Mesothelial cell of epicardium (in vitro differentiated cells): ENCODE measurements at places on chromosomes 1 and 21. TPM values are rescaled to one million over a fixed set of nuclear protein-coding genes. Genes with fewer than 3 reads are reported as not detected.

DNA sequence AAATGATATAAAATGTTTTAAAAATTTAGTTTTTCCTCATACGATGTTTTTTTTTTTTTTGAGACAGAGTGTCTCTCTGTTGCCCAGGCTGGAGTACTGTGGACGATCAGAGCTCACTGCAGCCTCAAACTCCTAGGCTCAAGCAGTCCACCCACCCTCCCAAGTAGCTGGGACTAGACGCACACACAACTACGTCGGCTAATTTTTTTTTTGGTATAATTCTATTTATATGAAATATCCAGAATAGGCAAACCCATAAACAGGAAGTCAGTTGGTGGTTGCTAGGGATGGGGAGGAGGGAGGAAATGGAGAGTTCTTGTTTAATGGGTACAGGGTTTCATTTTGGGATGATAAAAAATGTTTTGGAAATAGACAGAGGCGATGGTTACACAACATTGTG is 56.5 kb downstream of the WARS2 start:
- H3K36me3 ChIP-seq: no peaks in the 10 kb centered on the region
- DNase-seq: no peak
- H3K27me3 ChIP-seq: no peaks in the 10 kb centered on the region
- H3K4me1 ChIP-seq: peaks cover 13% of the 10 kb centered on the region
- no peak overlapping the region for H3K27ac ChIP-seq
- H3K4me3 ChIP-seq: no peak overlapping the region

DNA sequence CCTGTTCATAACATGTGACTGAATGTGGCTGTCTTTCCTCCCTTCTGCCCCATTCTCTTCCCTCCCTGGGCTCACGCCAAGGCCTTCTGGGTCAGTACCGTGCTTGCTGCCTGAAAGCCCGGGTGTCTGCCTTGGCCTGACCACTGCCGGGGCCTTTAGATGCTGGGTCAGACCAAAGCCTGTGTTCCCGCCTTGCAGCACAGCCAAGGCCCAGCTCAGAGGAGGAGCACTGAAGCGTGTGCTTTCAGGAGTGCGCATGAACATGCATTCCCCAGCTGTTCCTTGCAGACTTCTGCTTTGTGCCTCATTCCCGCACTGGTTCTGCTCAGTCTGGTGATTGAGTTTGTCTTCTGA is 27.0 kb upstream of the SARS1 start:
- H3K4me3 ChIP-seq: no peak overlapping the region
- H3K27ac ChIP-seq: peak overlapping the region; percentile 76
- no peaks in the 10 kb centered on the region for H3K27me3 ChIP-seq
- DNase-seq: no peak
- no peaks in the 10 kb centered on the region for H3K36me3 ChIP-seq
- H3K4me1 ChIP-seq: peaks cover 18% of the 10 kb centered on the region

DNA sequence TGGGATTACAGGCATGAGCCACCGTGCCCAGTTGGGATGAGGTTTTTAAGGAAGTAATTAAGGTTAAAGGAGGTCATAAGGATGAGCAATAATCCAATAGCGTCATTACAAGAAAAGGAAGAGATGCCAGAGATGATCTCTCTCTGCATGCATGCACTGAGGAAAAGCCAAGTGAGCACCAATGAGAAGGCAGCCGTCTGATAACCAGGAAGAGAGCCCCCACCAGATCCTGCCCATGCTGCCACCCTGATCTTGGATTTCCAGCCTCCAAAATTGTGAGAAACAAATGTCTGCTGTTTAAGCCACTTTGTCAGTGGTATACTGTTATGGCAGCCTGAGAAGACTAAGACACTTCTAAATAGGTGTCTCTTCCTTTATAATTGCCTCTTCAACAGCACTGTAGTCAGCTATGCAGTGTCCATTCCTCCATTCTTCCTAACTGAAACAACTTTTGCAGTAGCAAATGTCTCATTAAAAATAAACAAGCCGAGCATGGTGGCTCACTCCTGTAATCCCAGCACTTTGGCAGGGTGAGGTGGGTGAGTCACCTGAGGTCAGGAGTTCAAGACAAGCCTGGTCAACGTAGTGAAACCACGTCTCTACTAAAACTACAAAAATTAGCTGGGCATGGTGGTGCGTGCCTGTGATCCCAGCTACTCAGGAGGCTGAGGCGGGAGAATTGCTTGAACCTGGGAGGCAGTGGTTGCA is 216.2 kb upstream of the RUNX1 start:
- no peak overlapping the region for H3K4me3 ChIP-seq
- peaks cover 2% of the 10 kb centered on the region for H3K36me3 ChIP-seq
- no peak for DNase-seq
- peaks cover 5% of the 10 kb centered on the region for H3K4me1 ChIP-seq

- peak overlapping the region; percentile 96 for H3K27ac ChIP-seq
- no peaks in the 10 kb centered on the region for H3K36me3 ChIP-seq
- peaks cover 92% of the 10 kb centered on the region for H3K4me1 ChIP-seq
- DNase-seq: no peak
- H3K27me3 ChIP-seq: no peaks in the 10 kb centered on the region
- no peak overlapping the region for H3K4me3 ChIP-seq
Measured at GRCh38 chr1:164703960-164704411, 145.0 kb downstream of the PBX1 start.

- peaks cover 27% of the 10 kb centered on the region for H3K36me3 ChIP-seq
- peaks cover 3% of the 10 kb centered on the region for H3K4me1 ChIP-seq
- no peak overlapping the region for H3K4me3 ChIP-seq
- no peak overlapping the region for H3K27ac ChIP-seq
Measured at GRCh38 chr1:76593618-76594017, 273.7 kb upstream of the ST6GALNAC5 start.

DNA sequence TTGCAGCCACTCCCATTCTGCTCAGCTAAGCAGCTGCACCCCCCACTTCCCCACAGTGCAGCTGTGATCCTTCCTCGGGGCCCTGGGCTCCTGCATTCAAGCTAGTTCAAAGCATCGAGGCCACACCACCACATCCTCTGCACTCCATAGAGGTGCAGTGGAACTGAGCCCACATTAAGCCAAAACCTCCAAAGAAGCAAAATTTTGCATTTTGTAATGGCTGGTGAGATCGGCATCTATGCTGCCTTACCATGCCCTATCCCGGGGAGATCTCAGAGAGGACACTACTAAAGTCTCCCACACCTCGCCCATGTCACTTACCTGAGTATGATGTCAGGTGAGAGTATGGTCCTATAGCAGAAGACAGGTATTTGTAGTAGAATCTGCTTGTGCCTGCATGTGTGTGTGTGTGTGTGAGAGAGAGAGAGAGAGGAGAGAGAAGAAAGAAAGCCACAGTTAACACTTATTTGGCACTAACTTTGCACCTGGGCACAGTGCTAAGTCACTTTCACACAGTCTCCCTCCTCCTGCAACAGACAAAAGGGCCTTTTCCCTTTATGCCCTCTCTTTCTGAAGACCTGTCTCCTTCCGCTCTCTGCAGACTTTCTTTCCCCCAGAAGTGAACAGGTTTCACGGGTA is 89.8 kb downstream of the KIF14 start:
- peaks cover 8% of the 10 kb centered on the region for H3K4me1 ChIP-seq
- no peaks in the 10 kb centered on the region for H3K27me3 ChIP-seq
- no peak for DNase-seq
- no peaks in the 10 kb centered on the region for H3K36me3 ChIP-seq
- no peak overlapping the region for H3K4me3 ChIP-seq

DNA sequence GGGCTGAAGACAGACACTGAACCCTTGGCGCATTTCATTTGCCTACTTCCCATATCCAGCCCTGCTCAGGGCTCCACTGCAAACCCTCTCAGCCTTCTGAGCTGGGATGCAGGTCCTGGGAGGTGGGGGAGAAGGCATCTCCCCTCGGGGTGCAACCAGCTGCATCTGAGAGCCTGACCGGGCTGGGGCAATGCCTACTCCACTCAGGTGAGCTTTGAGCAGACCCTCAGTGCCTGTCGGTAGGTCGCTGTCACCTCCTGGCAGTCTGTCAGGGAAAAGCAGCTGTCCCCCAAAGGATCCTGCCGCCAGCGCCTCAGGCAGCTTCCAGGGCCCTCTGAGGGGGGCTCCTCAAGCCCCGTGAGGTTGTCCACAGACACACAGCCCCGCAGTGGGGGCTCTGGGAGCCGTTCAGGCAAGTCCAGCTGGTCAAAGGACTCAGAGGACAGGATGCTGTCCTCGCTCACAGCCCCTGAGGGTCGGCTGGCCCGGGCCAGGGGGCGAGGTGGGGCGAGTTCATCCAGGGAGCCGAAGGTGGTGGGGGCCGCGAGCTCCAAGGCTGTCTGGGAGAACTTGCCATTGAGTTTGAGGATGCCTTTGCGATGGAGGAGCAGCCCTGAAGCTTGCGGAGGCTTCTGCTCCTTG is 18.2 kb downstream of the NUAK2 start:
- no peaks in the 10 kb centered on the region for H3K27me3 ChIP-seq
- H3K4me3 ChIP-seq: no peak overlapping the region
- DNase-seq: no peak
- H3K36me3 ChIP-seq: peaks cover 31% of the 10 kb centered on the region

- no peaks in the 10 kb centered on the region for H3K36me3 ChIP-seq
- no peaks in the 10 kb centered on the region for H3K27me3 ChIP-seq
Measured at GRCh38 chr1:38005195-38006007, at the start of gene FHL3. Gene FHL3, minus strand, starts transcription at chr1:38005514. Its CDS starts 6,102 bp downstream, at chr1:37999412.

- no peak overlapping the region for H3K27ac ChIP-seq
- H3K4me1 ChIP-seq: peaks cover 24% of the 10 kb centered on the region
- H3K36me3 ChIP-seq: peaks cover 12% of the 10 kb centered on the region
- no peak overlapping the region for H3K4me3 ChIP-seq
- no peaks in the 10 kb centered on the region for H3K27me3 ChIP-seq
Measured at GRCh38 chr21:41921021-41921420, 32.8 kb downstream of the C2CD2 start.

DNA sequence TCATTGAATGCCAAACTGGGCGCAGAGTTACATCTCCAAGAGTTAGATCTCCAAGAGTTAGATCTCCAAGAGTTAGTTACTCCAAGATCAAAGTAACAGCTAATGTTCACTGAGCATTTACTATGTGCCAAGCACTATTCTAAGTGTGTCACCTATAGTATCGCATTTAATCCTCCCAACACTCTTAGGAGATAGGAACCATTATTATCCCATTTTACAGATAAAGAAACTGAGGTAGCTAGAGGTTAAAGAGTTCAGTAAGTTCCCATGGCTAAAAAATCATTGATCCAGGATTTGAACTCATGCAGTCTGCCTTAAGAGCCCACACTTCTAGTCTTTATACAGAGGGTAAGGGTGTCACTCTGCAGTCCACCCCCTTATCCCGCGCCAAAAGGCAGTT is 1.5 kb upstream of the NAV1 start:
- H3K4me1 ChIP-seq: peaks cover 36% of the 10 kb centered on the region
- no peaks in the 10 kb centered on the region for H3K27me3 ChIP-seq
- no peak overlapping the region for H3K27ac ChIP-seq
- H3K36me3 ChIP-seq: no peaks in the 10 kb centered on the region

DNA sequence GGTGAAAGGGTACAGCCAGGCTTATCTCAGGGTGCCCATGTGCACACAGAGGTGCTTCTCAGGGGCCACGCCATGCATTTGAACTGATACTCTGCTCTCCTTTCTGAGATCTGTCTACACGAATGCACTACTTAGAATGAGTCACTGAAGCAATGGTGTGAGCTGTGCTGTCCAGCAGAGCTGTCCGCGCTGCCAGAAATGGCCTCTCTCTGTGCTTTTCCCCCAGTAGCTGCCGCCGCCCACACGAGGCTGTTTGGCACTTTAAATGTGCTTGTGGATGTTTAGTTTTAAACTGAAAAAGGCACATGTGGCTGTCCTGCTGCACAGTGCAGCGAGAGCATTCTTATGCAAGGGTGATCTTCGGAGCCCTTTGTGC is 87.1 kb upstream of the COL6A1 start:
- no peaks in the 10 kb centered on the region for H3K36me3 ChIP-seq
- no peak for DNase-seq
- peaks cover 21% of the 10 kb centered on the region for H3K27me3 ChIP-seq

- no peaks in the 10 kb centered on the region for H3K4me1 ChIP-seq
- no peak for DNase-seq
- H3K27me3 ChIP-seq: peaks cover 77% of the 10 kb centered on the region
- no peaks in the 10 kb centered on the region for H3K36me3 ChIP-seq
- H3K27ac ChIP-seq: no peak overlapping the region
Measured at GRCh38 chr1:37394574-37395464, 79.6 kb upstream of the ZC3H12A start.

- peaks cover 35% of the 10 kb centered on the region for H3K36me3 ChIP-seq
- no peaks in the 10 kb centered on the region for H3K27me3 ChIP-seq
- no peak for DNase-seq
- H3K4me1 ChIP-seq: peaks cover 44% of the 10 kb centered on the region
- peak overlapping the region; percentile 98 for H3K27ac ChIP-seq
Measured at GRCh38 chr21:16196001-16196400, 466.2 kb downstream of the USP25 start.

GRCh38 chr1:160104486-160104885 is 6.1 kb upstream of the IGSF8 start:
- no peaks in the 10 kb centered on the region for H3K27me3 ChIP-seq
- DNase-seq: no peak
- H3K36me3 ChIP-seq: no peaks in the 10 kb centered on the region

GRCh38 chr1:14810595-14811361 is 212.3 kb downstream of the KAZN start:
- no peaks in the 10 kb centered on the region for H3K27me3 ChIP-seq
- H3K4me3 ChIP-seq: no peak overlapping the region
- H3K4me1 ChIP-seq: peaks cover 11% of the 10 kb centered on the region
- H3K36me3 ChIP-seq: peaks cover 22% of the 10 kb centered on the region

CLIC6 gene
- total RNA-seq: 1.4 to 1.7 TPM (median 1.5 TPM) in 3 replicates

C2CD4D gene
- total RNA-seq: 0.38 to 0.65 TPM (median 0.53 TPM) in 3 replicates

NHLH1 gene
- 0.27 to 0.38 TPM (median 0.32 TPM) in 3 replicates for total RNA-seq

ZNF683 gene
- total RNA-seq: not detected in 3 replicates

THEMIS2 gene
- 0.63 to 0.97 TPM (median 0.86 TPM) in 3 replicates for total RNA-seq
